Lung microvascular endothelial cell (primary cell): ENCODE measurements at places on chromosomes 4 and X. TPM values are rescaled to one million over a fixed set of nuclear protein-coding genes. Genes with fewer than 3 reads are reported as not detected.

GRCh38 chr4:186058253-186058979, 10.5 kb upstream of the TLR3 start:
- DNase-seq: no peak

Gene ADAM29
- not detected in 2 replicates for total RNA-seq

Gene BEND2
- not detected in 2 replicates for total RNA-seq

Gene FGG
- total RNA-seq: not detected in 2 replicates

DNA sequence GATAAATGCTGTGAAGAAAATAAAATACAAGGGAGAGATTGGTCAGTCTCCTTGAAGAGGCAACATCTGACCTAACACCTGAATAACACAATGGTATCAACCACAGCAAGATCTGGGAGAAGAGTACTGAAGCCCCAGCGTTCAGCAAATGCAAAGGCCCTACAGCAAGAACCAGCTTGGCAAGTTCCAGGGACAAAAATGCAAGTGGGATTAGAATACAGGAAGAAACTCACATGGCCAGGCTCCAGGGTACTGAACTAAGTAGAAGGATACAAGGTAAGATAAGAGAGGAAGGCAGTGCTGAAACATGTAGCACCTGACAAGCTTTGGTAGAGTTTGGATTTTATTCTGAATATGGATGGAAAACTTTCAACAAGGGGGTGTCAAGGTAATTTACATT, 3.6 kb downstream of the SMIM14 start:
- DNase-seq: peak; percentile 1

Gene MXRA5
- total RNA-seq: under 0.01 TPM in 1 of 2 replicates, not detected in the other
